ENCODE measurements at places on chromosomes 3 and 15.

DNA sequence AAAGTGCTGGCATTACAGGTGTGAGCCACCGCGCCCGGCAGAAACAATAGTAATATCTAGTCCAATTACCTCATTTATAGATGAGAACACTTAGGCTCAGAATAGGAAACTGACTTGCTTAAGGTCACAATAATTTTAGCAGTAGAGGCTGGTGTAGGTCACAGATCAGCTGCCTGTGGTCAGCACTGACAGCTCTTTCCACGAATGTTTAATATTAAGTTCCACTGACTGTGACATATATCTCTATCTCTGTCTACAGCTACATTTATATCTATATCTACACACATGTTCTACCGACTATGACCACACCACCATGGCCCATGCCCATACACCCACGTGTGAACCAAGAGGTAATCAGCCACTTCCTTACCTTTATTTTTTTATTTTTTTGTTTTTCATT, 40.2 kb upstream of the DLG1 start:
- DNase-seq: no peak

GRCh38 chr15:44729408-44730127, 6.8 kb upstream of the TRIM69 start:
- no peak for DNase-seq

GRCh38 chr3:10551139-10551538, 45.8 kb upstream of the ATP2B2 start:
- no peak for DNase-seq

DNA sequence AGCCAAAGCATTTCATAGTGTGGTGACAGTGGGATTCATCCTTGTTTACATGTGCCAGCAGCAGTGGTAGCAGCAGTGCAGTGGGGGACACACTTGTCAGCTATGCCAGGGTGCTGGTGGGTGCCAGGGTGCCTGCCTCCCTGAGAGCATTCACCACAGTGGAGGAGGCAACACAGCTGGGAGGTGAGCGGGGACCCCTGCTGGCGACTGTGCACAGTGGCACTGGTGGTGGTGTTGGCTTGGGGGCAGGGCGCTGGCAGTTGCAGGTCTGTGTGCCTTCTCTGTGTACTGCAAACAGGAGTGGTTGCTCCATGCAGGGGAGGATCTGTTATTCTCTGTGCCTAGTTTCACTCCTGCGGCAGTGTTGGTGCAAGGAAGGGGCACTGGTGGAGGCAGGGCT, 41.2 kb downstream of the CEP63 start:
- DNase-seq: no peak

GRCh38 chr3:150073513-150073912, 102.8 kb upstream of the PFN2 start:
- no peak for DNase-seq

DNA sequence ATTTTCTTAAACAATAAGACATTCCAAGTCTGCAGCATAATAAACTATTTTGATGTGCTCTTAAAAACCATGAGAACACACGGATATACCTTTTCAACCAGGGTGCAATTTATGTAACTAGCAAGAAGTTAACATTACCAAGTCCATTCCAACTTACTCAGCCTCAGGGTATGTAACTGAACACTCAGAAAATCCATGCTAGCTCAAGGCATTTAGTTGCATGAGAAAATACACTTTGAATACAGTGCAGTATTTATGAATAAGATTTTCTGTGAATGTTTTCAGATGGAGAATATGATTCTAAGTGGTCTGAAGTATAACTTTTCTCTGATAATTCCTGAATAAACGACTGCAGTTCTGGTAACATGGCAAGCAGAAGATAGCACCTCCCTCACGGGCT, 124.3 kb downstream of the SNRK start:
- no peak for DNase-seq

GRCh38 chr3:177340243-177340830, 143.1 kb upstream of the TBL1XR1 start:
- DNase-seq: no peak

- DNase-seq: no peak
These were observed 766.5 kb downstream of the NTRK3 start for GRCh38 chr15:87489902-87490665.

DNA sequence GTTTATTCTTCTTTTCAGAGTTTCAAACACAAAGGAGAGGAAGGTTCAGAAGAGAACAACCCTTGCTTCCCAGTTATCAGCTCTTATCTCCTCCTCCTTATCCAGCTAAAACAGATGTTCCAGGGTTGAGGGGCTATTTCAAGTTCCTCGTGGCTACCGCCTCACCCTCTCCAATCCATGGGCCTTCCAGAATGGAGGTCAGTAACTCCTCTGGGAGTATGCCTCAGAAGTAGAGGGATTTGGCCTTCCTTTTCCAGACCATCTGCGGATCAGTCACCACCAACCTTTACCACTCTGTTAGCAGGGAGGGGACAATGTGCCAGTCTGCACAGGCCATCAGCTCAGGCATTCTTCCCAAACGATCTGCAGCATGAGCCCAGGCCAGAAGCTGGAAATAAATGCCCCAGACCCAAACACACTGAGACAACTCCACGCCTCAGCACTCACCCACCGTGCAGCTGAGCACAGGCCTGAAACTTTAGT, 14.8 kb downstream of the HTR3C start:
- no peak for DNase-seq

DNA sequence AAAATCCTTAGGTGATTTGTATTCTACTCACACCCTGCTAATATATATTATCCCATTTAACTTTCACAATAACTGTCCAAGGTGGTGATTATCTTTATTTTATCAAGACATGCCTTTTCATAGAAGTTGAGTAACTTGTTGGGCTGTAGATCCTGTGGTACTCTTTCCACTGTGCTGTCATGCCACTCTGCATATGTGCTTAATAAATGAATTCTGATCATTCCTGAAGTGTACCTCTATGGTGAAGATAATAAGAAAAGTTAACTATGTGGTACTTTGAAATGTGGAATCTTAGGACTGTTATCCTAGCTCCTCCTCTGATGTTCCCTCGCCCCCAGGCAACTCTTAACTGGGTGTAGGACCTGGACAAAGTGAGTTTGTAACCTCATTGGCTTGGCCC, 5.2 kb downstream of the SNRK start:
- no peak for DNase-seq

DNA sequence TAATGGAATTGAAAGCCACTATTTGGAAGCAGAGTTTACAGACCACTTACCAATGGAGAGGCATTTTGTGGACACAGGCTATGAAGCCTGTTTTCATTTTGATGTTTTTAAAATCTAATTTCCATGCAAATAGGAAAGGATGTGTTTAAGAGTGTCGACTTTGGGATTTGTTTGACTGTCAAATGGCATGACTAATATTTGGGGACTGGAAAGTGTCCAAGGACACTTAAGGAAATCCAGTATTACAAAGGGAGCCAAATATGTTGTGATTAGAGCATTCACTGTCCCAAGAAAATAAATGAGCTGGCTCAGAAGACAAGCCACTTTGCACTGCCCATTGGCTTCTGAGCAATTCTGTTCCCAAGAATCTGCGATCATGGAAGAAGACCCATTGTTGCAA, 34.0 kb upstream of the SLC6A11 start:
- no peak for DNase-seq

GRCh38 chr3:182142928-182143327, 431.2 kb downstream of the SOX2 start:
- no peak for DNase-seq

DNA sequence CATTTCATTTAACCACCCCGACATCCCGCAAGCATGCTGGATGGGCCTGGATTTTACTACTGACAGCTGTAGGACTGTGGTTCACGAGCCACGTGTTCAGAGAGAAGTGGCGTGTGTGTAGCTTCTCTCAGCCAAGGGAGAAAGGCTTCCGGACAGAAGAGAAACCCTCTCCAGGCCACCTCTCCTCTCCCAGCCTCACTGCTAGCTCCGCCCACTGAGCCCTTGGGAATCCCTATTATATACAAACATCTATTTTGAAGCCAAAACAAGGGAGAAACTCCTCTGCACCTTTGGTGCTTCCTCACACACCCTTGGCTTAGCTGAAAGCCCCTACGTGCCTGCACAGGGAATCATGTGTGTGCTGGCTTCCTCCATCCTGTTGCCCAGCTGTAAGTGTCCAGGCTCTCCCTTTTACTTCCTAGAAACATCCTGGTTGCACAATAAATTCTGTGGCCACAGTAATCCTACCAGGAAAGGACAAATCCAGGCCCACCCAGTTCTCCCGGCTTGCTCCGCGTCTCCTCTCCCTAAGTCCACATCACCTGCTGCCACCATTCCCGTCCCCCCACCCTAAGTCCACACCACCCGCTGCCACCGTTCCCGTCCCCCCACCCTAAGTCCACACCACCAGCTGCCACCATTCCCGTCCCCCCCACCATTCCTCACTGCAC, 30.5 kb downstream of the PCSK6 start:
- no peak for DNase-seq

GRCh38 chr15:27330326-27330725, 359.3 kb downstream of the GABRG3 start:
- no peak for DNase-seq

DNA sequence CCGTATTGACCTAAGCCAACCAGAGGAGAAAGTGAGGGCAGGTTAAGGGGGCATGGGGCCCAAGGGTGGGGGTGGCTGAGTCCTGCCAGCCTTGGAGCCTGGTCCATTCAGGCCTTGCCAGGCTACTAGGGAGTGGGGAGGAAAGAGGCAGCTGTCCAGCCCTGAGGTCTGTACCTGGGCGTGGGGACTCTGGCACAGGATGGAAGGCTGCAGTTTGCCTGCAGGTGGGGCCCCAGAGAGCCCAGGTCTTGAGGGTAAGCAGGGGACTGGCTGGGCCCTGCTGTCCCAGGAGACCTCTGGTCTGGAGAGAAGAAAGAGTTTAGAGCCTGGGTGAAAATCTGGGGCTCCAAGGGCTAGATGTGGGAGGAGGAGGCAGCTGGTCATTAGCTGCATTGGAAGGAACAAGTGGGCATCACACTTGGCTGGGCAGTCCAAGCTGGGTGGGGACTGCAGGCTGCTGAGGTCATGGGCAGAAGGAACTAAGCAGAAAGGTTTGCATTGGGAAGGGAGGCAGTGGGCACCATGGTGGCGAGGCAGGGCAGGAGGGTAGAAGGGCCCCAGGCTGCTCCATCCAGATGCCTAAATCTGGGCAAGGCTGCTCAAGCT, 108.4 kb downstream of the OXNAD1 start:
- DNase-seq: no peak

All from activated CD4-positive, alpha-beta T cell treated with anti-CD3 and anti-CD28 coated beads, Interleukin-2, amount 50 U/mL, for 1 hour (primary cell).